CD4-positive, alpha-beta memory T cell (primary cell): ENCODE measurements at places on chromosomes 7 and 10.

DNA sequence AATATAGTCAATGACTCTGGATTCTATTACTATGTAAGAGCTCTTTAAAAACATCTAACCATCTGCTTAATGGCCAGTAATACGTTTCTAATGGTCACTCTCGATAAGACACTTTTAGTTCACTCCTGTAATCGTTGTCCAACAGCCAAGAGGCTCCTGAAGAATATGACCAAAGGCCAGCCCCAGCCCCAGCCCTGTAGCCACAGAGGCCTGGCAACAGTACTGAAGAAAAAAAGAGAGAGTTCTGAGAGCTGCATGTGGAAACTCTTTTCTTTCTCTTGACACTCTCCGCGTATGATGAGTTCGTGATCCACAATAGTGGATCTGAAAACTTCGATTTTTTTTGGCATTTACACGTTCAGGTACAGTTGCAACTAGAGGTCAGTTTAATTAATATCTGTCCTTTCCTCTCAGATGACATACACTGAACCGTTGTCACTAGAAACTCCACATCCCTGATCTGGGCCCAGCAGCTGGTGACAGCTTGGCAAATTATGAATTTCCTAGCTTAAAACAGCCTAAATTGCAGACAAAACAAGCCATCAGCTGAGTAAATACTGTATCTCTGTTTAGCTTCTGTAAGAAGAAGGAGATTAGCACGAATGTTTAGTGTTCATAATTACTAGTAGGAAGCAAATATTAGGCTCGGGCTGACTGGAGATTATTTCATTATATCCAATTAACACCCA, 456.7 kb downstream of the LRMDA start:
- DNase-seq, result no peak

GRCh38 chr10:112303528-112303927, 20.3 kb downstream of the TECTB start:
- no peak for DNase-seq

- no peak for DNase-seq
These were observed 5.9 kb downstream of the ADK start for GRCh38 chr10:74156919-74157289.

- DNase-seq, result no peak
These were observed 34.9 kb upstream of the LOXL4 start for GRCh38 chr10:98302741-98303365.

DNA sequence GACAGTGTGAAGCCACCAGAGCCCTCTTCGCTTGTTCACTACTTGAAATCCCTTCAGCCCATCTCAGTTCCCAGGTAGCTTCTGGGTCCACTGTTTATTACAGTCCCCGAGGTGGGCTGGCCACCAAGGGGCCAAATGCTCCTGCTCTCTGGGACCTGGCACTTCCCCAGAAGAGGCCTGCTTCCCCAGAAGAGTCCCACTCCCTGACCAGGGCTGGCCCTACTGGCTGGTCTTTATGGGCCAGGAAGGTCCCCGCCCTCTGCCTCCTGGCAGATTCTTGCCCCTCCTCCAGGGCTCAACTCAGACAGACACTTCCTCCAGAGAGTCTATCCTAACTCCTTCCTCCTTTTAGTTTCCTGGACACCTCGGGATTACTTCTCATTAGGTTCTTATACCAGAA, 70.7 kb upstream of the LRRC18 start:
- no peak for DNase-seq

GRCh38 chr10:132175907-132176581, 10.7 kb upstream of the DPYSL4 start:
- DNase-seq, result no peak

- DNase-seq, result no peak
These were observed 12.2 kb downstream of the CLRN3 start for GRCh38 chr10:127880557-127880956.

- no peak for DNase-seq
These were observed 4.9 kb downstream of the ITGA8 start for GRCh38 chr10:15714847-15715246.

GRCh38 chr10:128298587-128298986, 172.4 kb upstream of the MKI67 start:
- DNase-seq, result no peak

DNA sequence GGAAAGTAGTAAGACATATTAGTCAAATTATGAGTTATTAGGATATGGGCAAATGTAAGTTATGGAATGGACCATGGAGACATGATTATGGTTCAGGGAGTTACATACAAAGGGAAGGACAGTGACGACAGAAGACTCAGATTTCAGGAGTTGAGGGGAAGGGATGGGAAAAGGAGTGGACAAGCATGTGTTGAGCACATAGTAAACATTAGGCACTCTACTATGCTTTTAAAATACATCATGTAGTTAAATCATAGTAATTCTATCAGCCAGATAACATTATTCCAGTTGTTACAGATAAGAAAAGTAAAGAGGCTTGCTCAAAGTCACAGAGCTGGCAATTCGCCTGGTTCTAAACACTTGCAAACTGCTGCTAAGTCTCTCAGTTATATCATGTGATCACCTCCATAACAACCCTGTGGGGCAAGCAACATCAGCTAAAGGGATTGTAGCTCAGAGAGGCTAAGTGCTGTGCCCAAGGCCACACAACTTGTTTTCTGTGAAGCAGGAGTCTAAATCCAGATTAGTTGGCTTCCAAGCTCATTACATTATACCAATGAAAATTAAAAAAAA, 115.2 kb upstream of the MDFIC start:
- no peak for DNase-seq

DNA sequence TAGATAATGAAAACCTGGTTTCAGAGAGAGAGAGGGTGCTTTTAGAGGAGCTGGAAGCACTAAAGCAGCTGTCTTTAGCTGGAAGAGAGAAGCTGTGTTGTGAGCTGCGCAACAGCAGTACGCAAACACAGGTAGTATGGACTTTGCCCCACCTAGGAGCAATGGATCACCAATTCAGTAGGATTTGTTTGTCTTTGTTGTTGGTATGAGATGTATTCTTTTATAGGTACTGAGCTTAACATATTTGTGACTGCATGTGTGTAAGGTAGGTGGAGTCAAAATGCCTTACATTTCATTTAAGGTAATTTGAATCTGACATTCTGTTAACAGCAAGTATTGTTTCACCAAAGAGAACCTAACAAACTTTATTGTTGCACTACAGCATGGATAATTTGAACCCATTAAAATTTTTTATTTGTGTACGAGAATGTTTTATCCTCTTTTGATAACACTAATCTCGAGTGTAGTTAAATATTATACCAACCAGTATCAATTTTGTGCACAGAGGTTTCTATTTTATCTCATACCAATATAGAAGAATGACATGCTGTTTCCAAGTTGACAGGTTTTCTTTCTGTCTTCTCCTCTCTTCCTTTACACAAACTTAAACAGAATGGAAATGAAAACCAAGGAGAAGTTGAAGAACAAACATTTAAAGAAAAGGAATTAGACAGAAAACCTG, 92.1 kb downstream of the CYP51A1 start:
- no peak for DNase-seq

DNA sequence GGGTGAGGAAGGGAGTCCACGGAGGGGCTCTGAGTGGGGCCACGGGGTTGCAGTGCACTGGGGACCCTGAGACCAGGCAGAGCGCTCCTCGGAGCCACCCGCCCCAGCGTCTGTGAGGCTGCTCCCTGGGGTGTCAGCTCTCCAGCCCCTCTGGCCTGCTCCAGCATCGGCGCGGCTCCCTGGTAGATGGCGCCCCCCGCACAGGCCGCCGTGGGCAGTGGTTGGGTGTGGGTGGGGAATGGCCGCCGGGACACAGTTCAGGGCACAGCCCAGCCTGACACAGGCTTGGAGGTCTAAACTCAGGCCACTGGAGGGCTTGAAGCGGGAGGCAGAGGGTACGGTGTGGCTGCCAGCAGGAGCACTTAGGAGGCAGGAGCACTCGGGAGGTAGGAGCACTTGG, 222.6 kb upstream of the PPP2R2D start:
- no peak for DNase-seq

- DNase-seq, result peak; percentile 42
These were observed 26.4 kb upstream of the SRGN start for GRCh38 chr10:69061305-69062161.

GRCh38 chr7:14899030-14899429, 3.5 kb downstream of the DGKB start:
- DNase-seq, result no peak

GRCh38 chr7:24381894-24382505, 98.0 kb downstream of the NPY start:
- DNase-seq, result no peak

GRCh38 chr10:7945034-7945433, 109.5 kb upstream of the GATA3 start:
- DNase-seq, result no peak

GRCh38 chr7:7183061-7183837, 905 bp downstream of the C1GALT1 start:
- no peak for DNase-seq

DNA sequence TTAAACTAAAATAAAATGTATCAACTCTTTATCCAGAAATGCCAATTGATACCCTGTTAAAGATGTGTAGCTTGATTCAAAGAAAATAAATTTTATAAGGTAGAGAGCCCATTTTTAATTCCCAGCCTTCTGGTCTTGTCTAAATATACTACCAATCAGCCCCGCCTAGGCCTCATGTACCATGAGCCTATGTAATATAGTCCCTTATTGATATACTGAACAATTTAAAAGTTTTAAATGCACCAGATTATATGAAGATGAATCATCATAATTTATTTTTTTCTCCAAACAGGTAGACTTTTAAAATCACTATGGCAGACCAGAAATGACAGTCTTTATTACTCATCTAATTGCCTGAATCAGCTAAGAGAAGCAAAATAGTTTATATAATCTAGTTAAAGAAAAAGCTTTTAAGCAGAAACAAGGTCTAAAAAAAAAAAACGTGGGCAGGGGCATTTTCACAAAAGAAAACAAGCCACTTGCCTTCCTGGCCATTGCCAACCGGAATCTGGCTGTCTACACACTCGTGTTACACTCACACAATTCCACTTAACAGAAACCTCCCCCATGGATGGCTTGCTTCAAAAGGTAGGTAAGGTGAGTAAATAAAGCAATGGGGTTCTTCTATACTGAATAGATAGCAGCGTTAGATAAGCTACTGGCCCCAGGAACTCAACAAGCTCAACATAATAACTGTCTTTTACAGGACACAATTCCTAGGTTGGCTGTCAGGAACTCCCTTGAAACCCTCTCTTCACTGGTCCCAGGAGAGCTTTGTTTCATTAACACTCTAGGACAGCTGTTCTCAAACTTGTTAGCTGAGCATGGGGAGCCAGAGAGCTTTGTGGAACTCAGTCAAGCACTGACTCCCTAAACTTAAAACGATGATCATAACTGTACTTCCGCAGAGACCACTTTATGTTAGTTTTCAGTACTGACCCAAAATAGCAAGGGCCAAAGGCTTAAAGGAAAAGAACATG, 37.2 kb downstream of the RAPGEF5 start:
- DNase-seq, result no peak

DNA sequence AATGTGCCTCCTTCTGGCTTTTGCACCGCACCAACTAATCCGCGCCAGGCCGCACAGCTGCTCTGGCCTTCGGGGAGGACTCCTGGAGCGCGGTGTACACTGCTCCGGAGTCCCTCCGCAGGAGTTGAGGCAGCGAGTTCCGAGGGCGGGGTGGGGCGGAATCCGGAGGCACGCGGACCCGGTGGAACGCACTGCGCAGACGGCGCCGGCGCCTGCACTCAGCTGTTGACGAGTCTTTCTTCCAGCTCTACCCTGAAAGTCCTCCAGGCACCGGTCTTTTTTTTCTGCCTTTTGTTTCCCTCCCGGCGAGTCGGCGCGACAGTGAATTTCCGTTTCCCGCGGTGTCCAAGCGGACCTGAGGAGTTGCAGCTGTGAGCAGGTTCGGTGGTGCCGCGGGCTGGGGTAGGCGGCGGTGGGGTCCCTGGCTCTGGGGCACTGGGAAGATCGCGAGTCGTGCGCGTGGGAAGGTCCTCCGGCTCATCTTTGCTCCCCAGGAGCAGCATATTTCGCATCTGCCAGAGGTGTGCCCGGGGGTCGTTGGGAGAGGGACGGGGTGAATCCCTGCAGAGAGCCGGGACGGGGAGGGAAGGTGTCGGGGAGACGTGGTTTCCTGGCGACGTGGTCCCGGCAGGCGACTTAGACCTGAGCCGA, 44.1 kb downstream of the SFTPD start:
- peak; percentile 31 for DNase-seq

DNA sequence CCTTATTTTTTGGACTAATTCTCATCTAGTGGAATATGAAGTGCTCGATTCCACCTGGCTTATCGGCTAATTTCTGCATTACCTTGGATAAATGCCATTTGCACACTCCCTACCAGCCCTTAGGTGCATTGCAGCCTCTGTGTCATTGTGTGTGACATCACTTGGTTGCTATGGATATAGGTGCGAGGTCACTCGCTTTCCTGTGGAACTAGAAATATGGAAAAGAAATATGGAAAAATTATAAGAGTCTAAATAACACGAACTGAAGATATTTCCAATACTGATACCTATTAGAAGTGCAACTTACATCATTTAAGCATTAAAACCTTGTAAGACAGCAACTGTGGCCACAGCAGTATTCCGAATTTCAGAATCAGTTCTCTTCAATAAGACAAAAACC, 2.0 kb downstream of the YWHAG start:
- DNase-seq, result no peak

- DNase-seq, result no peak
These were observed 27.5 kb upstream of the WAC start for GRCh38 chr10:28505359-28505959.

DNA sequence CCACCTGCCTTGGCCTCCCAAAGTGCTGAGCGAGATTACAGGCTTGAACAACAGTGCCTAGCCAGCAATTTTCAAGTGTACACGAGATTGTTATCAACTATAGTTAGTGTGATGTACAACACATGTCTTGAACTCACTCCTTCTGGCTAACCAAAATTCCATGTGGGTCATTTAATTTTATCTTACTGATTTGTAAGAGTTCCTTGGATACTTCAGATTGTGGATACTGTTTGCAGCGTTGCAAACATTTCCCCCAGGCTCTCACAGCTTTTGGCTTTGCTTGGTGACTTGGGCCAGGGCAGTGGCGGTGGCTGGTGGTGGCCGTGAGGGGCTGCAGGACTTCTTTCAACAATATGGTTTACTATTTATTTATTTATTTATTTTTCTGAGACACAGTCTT, 8.5 kb upstream of the TMEM270 start:
- DNase-seq, result no peak

DNA sequence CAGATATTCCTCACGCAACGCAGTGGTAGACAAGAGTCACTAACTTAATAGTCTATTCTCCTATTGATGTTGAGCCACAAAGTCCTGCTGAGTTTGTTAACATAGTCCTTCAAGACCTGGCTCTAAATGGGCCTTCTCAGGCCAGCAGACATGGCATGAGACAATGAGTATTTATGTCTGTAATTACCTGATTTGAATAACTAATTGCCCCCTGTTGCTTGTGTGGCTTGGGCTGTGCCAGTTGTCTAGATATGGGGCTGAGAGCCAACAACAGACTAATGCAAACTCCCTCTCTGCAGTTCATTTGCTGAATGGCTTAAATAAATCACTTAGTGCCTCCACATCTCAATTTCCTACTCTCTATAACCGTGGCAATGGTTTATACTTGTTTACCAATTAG, 65.5 kb upstream of the VWC2 start:
- no peak for DNase-seq
